Mammary microvascular endothelial cell (primary cell): ENCODE measurements at places on chromosomes 4 and X. TPM values are rescaled to one million over a fixed set of nuclear protein-coding genes. Genes with fewer than 3 reads are reported as not detected.

UGT2A1 gene
- not detected in 2 replicates for total RNA-seq

DMP1 gene
- not detected in 2 replicates for total RNA-seq

TRPC3 gene
- 0.07 TPM in 1 of 2 replicates, not detected in the other for total RNA-seq

S100G gene
- not detected in 2 replicates for total RNA-seq

SMIM31 gene
- not detected in 2 replicates for total RNA-seq

PRDM5 gene
- 4.4 and 6.8 TPM in 2 replicates for total RNA-seq

AMOT gene
- 1.00 and 1.6 TPM in 2 replicates for total RNA-seq

MAGEA11 gene
- not detected in 2 replicates for total RNA-seq

PNMA3 gene
- not detected in 2 replicates for total RNA-seq

SLC49A3 gene
- 7.9 and 9.4 TPM in 2 replicates for total RNA-seq

AFM gene
- total RNA-seq, result not detected in 2 replicates

CFAP97 gene
- 25.9 and 29.3 TPM in 2 replicates for total RNA-seq

AKAP4 gene
- not detected in 2 replicates for total RNA-seq

DUSP9 gene
- not detected in 2 replicates for total RNA-seq

HPSE gene
- 6.9 and 7.1 TPM in 2 replicates for total RNA-seq

ZNF718 gene
- 5.2 and 7.9 TPM in 2 replicates for total RNA-seq

LDOC1 gene
- total RNA-seq, result 15.4 and 18.5 TPM in 2 replicates

TMEM156 gene
- 4.4 and 6.0 TPM in 2 replicates for total RNA-seq

BEX5 gene
- 0.30 and 3.5 TPM in 2 replicates for total RNA-seq

GPR82 gene
- not detected in 2 replicates for total RNA-seq

SPANXN4 gene
- total RNA-seq, result not detected in 2 replicates

FHDC1 gene
- 0.10 and 0.20 TPM in 2 replicates for total RNA-seq

ITIH6 gene
- total RNA-seq, result not detected in 2 replicates

MAGEA2 gene
- not detected in 2 replicates for total RNA-seq

GASK1B gene
- total RNA-seq, result 37.8 and 39.0 TPM in 2 replicates

HPGD gene
- not detected in 2 replicates for total RNA-seq

ENAM gene
- total RNA-seq, result not detected in 2 replicates

CETN2 gene
- 37.4 and 42.4 TPM in 2 replicates for total RNA-seq

RTL5 gene
- 0.44 and 0.60 TPM in 2 replicates for total RNA-seq

SULT1B1 gene
- total RNA-seq, result 3.7 and 4.6 TPM in 2 replicates

PLS3 gene
- 395 and 439 TPM in 2 replicates for total RNA-seq

GLRA2 gene
- total RNA-seq, result not detected in 2 replicates

IL2RG gene
- 1.3 and 1.9 TPM in 2 replicates for total RNA-seq

BEND2 gene
- not detected in 2 replicates for total RNA-seq

EDA gene
- total RNA-seq, result 0.20 and 1.1 TPM in 2 replicates

HGFAC gene
- not detected in 2 replicates for total RNA-seq

IL1RAPL1 gene
- 0.47 and 0.59 TPM in 2 replicates for total RNA-seq

RRH gene
- not detected in 2 replicates for total RNA-seq

ARHGAP4 gene
- 2.3 and 5.2 TPM in 2 replicates for total RNA-seq

H2BW2 gene
- total RNA-seq, result not detected in 2 replicates

ETDA gene
- total RNA-seq, result not detected in 2 replicates

MTMR8 gene
- total RNA-seq, result 0.05 and 1.3 TPM in 2 replicates

SLIT2 gene
- total RNA-seq, result 2.4 and 3.1 TPM in 2 replicates

NUP62CL gene
- not detected in 2 replicates for total RNA-seq

ZNF732 gene
- total RNA-seq, result 1.6 and 2.0 TPM in 2 replicates

HS3ST1 gene
- 0.98 and 5.0 TPM in 2 replicates for total RNA-seq

ARHGAP36 gene
- not detected in 2 replicates for total RNA-seq

GABRA4 gene
- not detected in 2 replicates for total RNA-seq

PRAF2 gene
- 11.3 and 11.8 TPM in 2 replicates for total RNA-seq

CCDC158 gene
- not detected in 2 replicates for total RNA-seq

TMPRSS11A gene
- not detected in 2 replicates for total RNA-seq

GRIA2 gene
- not detected in 2 replicates for total RNA-seq

IL2 gene
- total RNA-seq, result not detected in 2 replicates

CT55 gene
- total RNA-seq, result not detected in 2 replicates
